Small intestine (tissue), 16 donors: ENCODE measurements at places on chromosomes 7 and 10. TPM values are rescaled to one million over a fixed set of nuclear protein-coding genes. Genes with fewer than 3 reads are reported as not detected.

- no peak for DNase-seq
Measured at GRCh38 chr7:70014472-70015177, 416.4 kb downstream of the AUTS2 start.

- DNase-seq = no peak
Measured at GRCh38 chr7:25496476-25497368, 268.4 kb upstream of the NPVF start.

- no peak for DNase-seq
Measured at GRCh38 chr7:82530361-82530760, 86.8 kb upstream of the CACNA2D1 start.

DNA sequence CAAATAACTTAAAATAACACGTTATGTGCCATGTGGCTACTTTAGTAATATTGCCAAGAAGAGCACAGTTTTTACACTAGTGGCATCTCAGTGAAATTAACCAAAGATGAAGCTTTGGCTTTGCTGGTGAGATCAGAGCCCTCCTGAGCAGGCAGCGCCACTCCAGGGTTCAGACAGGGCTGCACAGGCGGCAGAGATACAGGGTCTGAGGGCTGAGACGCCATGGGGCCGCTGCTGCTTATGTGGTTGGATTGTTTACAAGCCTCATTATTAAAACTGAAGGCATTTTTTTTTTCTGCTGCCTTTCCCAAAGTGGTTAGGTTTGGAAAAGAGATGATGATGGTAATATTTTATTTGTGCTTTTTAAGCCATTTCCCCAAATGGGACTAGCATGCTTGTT is 68.8 kb upstream of the DNAJB6 start:
- DNase-seq = no peak

DNA sequence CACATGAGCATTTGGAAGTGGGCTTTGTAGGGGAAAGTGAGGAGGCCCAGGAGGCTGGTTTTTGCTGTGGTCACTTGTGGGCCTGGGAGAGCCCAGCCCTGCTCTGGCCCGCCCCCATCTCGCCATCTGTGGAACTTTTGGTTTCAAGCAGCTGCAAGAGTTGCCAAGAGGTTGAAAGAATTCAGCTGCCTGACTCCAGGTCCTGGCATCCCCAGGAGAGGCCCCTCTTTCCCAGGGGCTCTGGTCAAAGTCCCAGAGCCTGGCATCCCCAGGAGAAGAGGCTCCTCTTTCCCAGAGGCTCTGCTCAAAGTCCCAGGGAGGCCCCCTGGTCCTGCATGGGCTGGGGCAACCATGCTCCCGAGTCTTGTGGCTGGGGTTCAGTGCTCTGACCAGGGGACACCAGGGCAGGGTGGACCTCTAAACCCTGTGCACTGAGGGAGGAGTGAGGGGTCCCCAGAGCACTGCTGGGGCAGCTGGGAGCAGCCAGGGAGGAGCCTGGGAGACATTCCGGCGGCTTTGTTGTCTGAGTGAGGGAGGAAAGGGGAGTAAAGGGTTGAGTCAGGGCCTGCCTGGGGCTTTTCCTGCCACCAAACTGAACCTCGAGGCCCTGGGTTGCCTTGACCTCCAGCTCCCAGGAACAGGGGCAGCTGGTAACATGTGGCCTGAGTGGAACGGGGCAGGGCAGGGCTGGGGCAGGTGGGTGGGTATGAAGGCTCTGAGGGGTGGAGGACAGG is 27.7 kb upstream of the CSGALNACT2 start:
- peak; percentile 85 for DNase-seq

DNA sequence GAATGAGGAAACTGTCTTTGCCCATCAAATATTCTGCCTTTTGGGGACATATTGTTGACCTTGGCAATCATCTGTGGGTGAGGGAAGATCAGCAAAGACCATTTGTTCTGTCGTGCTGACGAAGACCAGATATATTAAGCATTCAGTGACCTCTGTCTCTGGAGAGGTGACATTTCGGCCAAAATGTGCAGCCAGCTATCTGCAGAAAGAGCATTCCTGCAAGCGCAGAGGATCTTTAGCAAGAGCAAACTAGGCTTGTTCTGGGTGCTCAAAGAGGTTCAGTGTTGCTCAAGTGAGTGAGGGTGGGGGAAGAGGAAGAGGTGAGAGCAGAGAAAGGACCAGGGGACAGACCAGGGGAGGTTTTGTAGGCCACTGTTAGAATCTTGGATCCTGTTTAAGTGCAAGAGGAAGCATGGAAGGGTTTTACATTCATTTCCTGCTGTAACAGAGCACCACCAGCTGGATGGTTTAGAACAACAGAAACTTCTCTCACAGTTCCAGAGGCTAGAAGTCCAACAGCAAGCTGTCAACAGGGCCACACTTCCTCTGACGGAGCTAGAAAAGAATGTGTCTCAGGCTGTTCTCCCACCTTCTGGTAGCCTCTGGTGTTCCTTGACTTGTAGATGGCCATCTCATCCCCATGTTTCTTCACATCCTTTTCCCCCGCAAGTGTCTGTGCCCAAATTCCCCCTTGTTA is 11.2 kb downstream of the C10orf120 start:
- DNase-seq = peak; percentile 31

Gene FAM25G
- polyA plus RNA-seq = 46.7 TPM
